Panc1 (cell line): ENCODE measurements at places on chromosomes 7 and 10. TPM values are rescaled to one million over a fixed set of nuclear protein-coding genes. Genes with fewer than 3 reads are reported as not detected.
A peak's percentile ranks its signal among the peaks of the same experiment; 100 is the strongest.

NANOS1 gene
- total RNA-seq, result 18.0 TPM

DNA sequence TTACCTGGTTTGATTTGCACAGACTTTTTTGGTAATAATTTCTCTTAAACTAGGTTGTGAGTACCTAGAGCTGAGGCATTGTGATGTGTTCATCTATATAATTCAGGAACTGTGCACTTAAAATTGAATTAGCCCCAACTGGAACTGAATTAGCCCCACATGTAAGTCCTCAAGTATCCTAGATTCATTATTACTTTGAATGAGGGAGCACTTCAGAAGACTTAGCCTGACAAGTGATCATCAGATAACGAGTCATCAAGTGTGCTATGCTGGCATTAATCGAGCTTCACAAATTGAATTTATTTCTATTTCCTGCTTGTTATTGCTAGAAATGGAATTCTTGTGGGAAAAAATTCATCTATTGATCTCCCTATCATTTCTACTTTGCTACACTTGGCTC is 323.4 kb upstream of the SEMA3D start:
- no peaks in the 10 kb centered on the region; the same call in 1 of the 2 replicates for H3K36me3 ChIP-seq
- no peak overlapping the region for H3K27ac ChIP-seq
- H3K27me3 ChIP-seq, result no peaks in the 10 kb centered on the region
- no peak for DNase-seq
- H3K4me1 ChIP-seq, result no peaks in the 10 kb centered on the region

DNA sequence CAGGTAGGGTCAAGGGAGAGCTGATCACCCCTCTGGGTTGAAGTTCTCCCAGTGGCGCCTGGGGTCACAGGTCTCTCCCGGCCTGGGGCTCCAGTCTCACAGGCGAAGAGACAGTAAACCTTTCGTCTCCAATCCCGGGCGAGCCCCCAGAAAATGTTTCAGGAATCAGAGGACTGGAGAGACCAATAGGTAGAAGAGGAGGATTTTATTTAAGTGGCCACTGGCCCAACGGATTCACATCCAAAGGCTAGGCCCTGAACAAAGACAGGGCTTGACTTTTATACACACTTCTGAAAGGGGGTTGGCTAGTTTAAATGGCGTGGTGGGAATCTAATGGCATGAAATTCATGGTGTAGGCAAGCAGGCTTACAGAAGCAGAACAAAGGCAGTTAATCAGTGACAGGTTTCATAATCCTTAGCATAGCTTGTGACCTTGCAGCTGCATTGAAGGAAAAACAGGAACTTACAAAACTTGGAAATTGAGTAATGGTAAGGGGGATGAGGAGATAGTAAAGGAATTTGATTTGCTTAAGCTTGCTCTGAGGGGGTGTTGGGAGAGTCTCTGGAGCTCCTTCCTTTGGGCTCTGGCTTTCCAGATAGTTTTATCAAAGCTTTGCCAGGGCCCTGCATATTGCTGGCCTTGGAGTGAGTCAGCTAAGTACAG is 105.5 kb downstream of the TRIM24 start:
- H3K4me1 ChIP-seq, result no peaks in the 10 kb centered on the region
- no peaks in the 10 kb centered on the region for H3K27me3 ChIP-seq
- no peak for DNase-seq
- H3K27ac ChIP-seq, result no peak overlapping the region
- H3K36me3 ChIP-seq, result peaks cover 14% of the 10 kb centered on the region
- H3K4me3 ChIP-seq, result no peak overlapping the region

TMEM130 gene
- total RNA-seq, result 0.41 TPM

DNA sequence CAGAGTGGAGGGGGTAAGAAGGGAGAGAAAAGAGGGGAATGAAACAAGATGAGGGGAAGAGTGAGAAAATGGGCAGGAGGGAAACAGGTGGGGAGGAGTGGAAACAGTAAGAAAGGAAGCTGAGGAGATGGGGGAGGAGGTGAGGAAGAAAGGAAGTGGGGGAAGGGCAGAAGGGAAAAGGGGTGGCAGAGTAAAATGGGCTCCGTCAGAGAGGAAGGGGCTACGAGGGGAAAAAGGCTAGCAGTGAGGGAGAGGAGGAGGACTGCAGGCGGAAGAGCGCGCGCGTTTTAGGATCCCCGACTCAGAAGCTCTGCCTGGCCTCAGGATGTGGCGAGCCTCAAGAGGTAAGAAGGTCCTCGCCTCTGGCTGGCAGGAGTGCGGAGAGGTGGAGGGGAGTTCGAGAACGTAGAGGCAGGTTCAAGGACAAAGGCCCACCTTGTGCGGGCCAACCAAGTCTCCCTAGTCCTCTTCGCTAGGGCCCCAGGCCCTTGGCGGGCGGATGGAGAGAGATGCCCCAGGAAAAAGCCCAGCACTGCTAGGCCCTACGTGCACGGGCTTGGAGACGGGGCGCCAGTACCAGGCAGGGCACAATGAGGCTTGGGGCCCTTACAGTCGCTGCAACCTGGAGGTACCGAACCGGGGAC is 5.8 kb upstream of the NKX2-3 start:
- no peak overlapping the region for H3K4me3 ChIP-seq
- H3K4me1 ChIP-seq, result no peaks in the 10 kb centered on the region; the same call in 1 of the 2 replicates
- H3K27ac ChIP-seq, result no peak overlapping the region

- peak; percentile 50 for DNase-seq
- H3K4me1 ChIP-seq, result no peaks in the 10 kb centered on the region
- H3K36me3 ChIP-seq, result no peaks in the 10 kb centered on the region; the same call in 1 of the 2 replicates
- H3K4me3 ChIP-seq, result no peak overlapping the region
- H3K27me3 ChIP-seq, result no peaks in the 10 kb centered on the region
Observed at GRCh38 chr7:129471402-129471827, 30.9 kb upstream of the SMKR1 start.

GRCh38 chr10:71432956-71433767 is 36.4 kb downstream of the CDH23 start:
- H3K4me3 ChIP-seq, result no peak overlapping the region
- H3K36me3 ChIP-seq, result no peaks in the 10 kb centered on the region
- H3K27ac ChIP-seq, result no peak overlapping the region

GRCh38 chr10:5442065-5442989 is 30.0 kb downstream of the NET1 start:
- no peak overlapping the region for H3K4me3 ChIP-seq
- DNase-seq, result no peak
- no peak overlapping the region for H3K27ac ChIP-seq

PDCD4 gene
- 33.6 TPM for total RNA-seq

FAM25A gene
- not detected for total RNA-seq

GRCh38 chr10:1048349-1048731 is 579 bp downstream of the IDI1 start:
- DNase-seq, result no peak
- peaks cover 24% of the 10 kb centered on the region for H3K4me1 ChIP-seq
- H3K36me3 ChIP-seq, result peaks cover 5% of the 10 kb centered on the region
- H3K27ac ChIP-seq, result peak overlapping the region; percentile 80

- no peaks in the 10 kb centered on the region for H3K27me3 ChIP-seq
- no peak for DNase-seq
- no peak overlapping the region for H3K27ac ChIP-seq
- H3K36me3 ChIP-seq, result no peaks in the 10 kb centered on the region
- H3K4me3 ChIP-seq, result no peak overlapping the region
Observed at GRCh38 chr10:620417-620816, 69.1 kb downstream of the DIP2C start.

- no peak for DNase-seq
- H3K4me3 ChIP-seq, result no peak overlapping the region
- H3K27ac ChIP-seq, result no peak overlapping the region
- no peaks in the 10 kb centered on the region for H3K27me3 ChIP-seq
- H3K4me1 ChIP-seq, result no peaks in the 10 kb centered on the region
Observed at GRCh38 chr10:9878383-9878782, 1139.3 kb upstream of the CELF2 start.

- H3K36me3 ChIP-seq, result no peaks in the 10 kb centered on the region
- peaks cover 8% of the 10 kb centered on the region; the same call in 1 of the 2 replicates for H3K4me1 ChIP-seq
- H3K27ac ChIP-seq, result no peak overlapping the region
- no peak for DNase-seq
- no peak overlapping the region for H3K4me3 ChIP-seq
Observed at GRCh38 chr10:30420266-30420665, 13.7 kb upstream of the MAP3K8 start.

DNA sequence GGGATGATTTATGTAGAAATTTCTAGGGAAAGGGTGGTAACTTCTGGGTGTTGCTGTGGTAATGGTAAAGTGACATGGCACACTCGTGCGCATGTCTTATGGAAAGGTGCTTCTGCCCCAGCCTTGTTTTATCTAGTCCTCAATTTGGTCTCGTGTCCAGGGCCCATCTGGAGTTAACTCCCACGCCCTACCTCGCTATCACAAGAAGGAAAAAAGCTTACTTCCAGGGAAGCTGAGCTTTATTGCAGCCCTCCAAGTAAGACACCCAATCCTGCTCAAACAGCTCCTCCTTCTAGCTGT is 611.8 kb downstream of the TNS3 start:
- DNase-seq, result no peak
- peak overlapping the region; percentile 40 for H3K4me3 ChIP-seq

DNA sequence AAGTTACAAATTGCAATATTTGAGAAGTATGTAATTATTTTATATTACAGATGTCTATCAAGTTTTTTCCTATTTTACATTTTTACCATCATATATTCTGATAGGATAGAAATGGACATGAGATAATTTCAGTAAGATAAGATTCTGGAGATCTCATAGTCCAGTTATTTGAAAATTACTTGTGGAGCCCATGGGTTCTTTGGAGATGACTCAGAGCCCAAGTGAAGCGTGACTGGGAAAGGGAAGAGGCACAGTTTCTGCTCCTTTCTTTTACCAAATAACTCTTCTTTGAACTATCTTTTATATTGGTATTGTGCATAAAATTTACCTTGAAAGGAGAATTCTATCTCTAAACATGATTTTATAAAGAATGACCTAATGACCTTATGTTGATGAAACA is 2.4 kb downstream of the CD36 start:
- H3K4me3 ChIP-seq, result no peak overlapping the region
- no peak for DNase-seq
- H3K27ac ChIP-seq, result no peak overlapping the region
- no peaks in the 10 kb centered on the region for H3K36me3 ChIP-seq
- no peaks in the 10 kb centered on the region for H3K4me1 ChIP-seq

GRCh38 chr10:94251568-94251967 is 111.2 kb downstream of the NOC3L start:
- no peak overlapping the region for H3K4me3 ChIP-seq
- DNase-seq, result no peak
- peaks cover 8% of the 10 kb centered on the region for H3K36me3 ChIP-seq
- H3K27ac ChIP-seq, result no peak overlapping the region

- no peaks in the 10 kb centered on the region for H3K4me1 ChIP-seq
- DNase-seq, result no peak
- no peaks in the 10 kb centered on the region for H3K27me3 ChIP-seq
- no peak overlapping the region for H3K27ac ChIP-seq
- H3K36me3 ChIP-seq, result peaks cover 3% of the 10 kb centered on the region; the same call in 1 of the 2 replicates
Observed at GRCh38 chr10:14906765-14907164, 28.1 kb downstream of the SUV39H2 start.

MYOF gene
- total RNA-seq, result 376 TPM

- no peak for DNase-seq
- no peaks in the 10 kb centered on the region for H3K36me3 ChIP-seq
- peaks cover 2% of the 10 kb centered on the region; the same call in 1 of the 2 replicates for H3K27me3 ChIP-seq
- no peak overlapping the region for H3K27ac ChIP-seq
Observed at GRCh38 chr7:37385787-37386186, 62.9 kb downstream of the ELMO1 start.

LRRTM3 gene
- 0.10 TPM for total RNA-seq

CROT gene
- 9.8 TPM for total RNA-seq

DNA sequence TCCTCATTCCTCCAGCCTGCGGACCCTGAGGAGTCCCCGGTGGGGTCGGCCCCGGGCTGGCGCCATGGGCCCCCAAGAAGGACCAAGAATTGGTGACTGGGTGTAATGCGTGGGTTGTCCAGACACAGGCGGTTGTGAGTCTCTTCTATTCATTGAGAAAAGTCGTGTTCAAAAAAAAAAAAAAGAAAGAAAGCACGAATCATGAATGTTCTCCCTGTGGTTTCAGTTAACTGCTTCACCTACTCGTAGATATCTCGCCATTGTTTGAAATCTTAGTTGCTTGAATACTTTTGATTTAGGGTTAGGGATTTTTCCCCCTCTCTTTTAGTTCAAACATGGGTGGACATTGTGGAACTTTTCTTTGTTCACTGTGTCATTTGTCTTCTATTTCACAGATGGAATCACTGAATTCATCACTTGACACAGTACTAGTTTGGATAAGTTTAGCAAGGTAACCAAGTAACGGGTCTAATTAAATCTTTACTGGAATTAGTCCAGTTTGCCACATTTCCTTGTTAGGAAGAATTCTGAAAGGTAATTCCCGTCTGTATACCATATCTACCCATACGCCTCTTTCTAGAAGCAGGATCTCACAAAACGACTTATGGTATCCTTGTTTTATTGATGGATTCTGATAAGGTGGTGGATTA is 775 bp downstream of the STARD3NL start:
- no peak for DNase-seq
- peaks cover 24% of the 10 kb centered on the region for H3K4me1 ChIP-seq
- peak overlapping the region; percentile 98 for H3K27ac ChIP-seq
- peak overlapping the region; percentile 79 for H3K4me3 ChIP-seq
- no peaks in the 10 kb centered on the region for H3K27me3 ChIP-seq

- H3K4me1 ChIP-seq, result peaks cover 44% of the 10 kb centered on the region
- no peak overlapping the region for H3K4me3 ChIP-seq
- H3K27ac ChIP-seq, result peak overlapping the region; percentile 52
- H3K36me3 ChIP-seq, result no peaks in the 10 kb centered on the region
- DNase-seq, result peak; percentile 83
Observed at GRCh38 chr10:77592946-77593636, 44.5 kb downstream of the KCNMA1 start.

DNA sequence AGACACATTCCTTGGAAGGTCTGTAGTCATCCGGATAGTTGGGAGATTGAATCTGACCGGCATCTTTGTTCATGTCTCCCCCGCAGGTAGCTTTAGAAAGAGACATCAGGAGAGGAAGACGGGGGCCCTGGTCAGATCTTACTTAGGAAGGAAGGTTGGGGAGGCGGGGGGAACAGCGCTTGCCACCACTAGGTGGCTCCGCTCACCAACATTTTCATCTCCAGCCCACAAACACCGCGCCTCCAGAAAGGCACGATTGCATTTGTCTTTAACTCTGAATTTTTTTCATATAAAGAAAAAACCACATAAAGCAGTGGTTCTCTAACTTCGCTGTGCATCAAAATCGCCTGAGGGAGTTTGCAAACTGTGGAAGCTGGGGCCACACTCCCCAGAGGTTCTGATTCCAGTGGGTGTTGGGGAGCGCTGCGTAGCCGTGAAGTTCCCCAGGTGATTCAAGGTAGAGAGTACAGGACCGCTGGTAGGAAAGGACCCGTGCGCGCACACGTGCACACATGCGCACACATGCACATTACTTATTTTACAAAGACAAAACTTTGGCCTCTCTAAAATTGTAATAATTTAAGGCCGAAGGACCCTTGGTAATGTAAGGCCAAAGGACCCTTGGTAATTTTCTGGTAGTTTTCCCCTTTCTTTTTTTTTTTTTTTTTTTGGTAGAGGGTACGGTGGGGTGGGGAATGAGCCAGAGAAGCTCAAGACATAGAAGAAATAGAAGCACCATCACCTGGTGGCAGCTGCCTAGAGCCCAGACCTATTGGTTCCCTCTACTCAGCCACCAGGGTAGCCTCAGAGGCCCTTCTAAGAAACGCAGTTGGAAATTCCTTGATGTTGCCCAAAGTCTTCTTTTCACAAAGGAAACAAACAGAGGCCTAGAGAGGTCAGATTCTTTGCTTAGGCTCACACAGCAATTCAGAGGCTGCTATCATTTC is 37.4 kb upstream of the OPALIN start:
- no peak overlapping the region for H3K27ac ChIP-seq
- no peak overlapping the region for H3K4me3 ChIP-seq
- H3K27me3 ChIP-seq, result peaks cover 38% of the 10 kb centered on the region
- peak; percentile 50 for DNase-seq

- no peak overlapping the region for H3K4me3 ChIP-seq
- no peak for DNase-seq
- no peak overlapping the region for H3K27ac ChIP-seq
Observed at GRCh38 chr7:25527665-25528170, 299.4 kb upstream of the NPVF start.

SLC18A3 gene
- not detected for total RNA-seq
